Stimulated activated CD8-positive, alpha-beta memory T cell treated with anti-CD3 and anti-CD28 coated beads, Interleukin-15, amount 100 ng/mL, for 1 hour (primary cell): ENCODE measurements at places on chromosomes 3 and 15.
A peak's percentile ranks its signal among the peaks of the same experiment; 100 is the strongest.

DNA sequence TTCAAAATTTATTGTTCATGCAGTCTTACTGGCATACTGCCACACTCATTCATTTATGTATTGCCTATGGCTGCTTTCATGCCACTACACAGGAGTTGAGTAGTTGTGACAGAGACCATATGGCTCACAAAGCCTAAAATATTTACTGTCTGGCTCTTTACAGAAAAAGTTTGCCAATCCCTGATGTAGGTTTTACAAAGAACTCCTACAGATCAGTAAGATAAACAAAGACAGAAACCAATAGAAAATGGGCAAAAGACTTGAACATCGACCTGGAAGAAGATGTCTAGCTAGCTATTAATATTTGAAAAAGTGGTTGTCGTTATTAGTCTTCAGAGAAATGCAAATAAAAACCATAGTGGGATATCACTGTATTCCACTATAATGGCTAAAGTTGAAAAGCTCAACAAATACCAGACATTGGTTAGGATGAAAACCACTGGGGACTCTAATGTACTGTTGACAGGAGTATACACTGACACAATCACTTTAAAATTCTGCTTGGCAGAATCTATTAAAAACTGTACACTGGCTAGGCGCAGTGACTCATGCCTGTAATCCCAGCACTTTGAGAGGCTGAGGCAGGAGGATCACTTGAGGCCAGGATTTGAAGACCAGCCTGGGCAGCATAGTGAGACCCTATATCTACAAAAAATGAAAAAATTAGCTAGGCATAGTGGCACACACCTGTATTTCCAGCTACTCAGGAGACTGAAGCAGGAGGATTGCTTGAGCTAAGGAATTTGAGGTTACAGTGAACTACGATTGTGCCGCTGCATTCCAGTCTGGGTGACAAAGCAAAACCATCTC is 87.7 kb downstream of the NEO1 start:
- no peak for DNase-seq

- DNase-seq = no peak
Observed at GRCh38 chr15:74767167-74768098, 14.4 kb upstream of the CSK start.

GRCh38 chr3:52245322-52246263 is at the start of gene PPM1M:
Gene PPM1M (plus strand): TSS chr3:52245759. CDS start chr3:52245825, 66 bp downstream.
- DNase-seq = no peak

- DNase-seq = no peak
Observed at GRCh38 chr15:56987286-56987685, 68.8 kb downstream of the TCF12 start.

- no peak for DNase-seq
Observed at GRCh38 chr3:31011380-31011779, 116.9 kb upstream of the GADL1 start.

DNA sequence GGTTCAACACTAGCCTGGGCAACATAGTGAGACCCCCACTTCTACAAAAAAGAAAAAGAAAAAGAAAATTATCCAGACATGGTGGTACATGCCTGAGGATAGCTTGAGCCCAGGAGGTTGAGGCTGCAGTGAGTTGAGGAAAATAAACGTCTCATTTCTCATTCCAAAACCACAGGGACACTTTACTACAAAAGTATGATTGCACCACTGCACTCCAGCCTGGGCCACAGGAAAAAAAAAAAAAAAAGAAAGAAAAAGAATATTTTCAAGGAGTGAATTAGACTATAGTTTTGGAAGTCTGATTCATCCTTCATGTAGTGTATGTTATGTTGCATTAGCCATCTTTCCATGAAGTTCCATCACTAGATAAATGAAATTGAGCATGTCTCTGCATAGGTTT is 149.5 kb upstream of the THBS1 start:
- DNase-seq = no peak

GRCh38 chr15:75843678-75844581 is 683 bp downstream of the UBE2Q2 start:
- peak; percentile 8 for DNase-seq

DNA sequence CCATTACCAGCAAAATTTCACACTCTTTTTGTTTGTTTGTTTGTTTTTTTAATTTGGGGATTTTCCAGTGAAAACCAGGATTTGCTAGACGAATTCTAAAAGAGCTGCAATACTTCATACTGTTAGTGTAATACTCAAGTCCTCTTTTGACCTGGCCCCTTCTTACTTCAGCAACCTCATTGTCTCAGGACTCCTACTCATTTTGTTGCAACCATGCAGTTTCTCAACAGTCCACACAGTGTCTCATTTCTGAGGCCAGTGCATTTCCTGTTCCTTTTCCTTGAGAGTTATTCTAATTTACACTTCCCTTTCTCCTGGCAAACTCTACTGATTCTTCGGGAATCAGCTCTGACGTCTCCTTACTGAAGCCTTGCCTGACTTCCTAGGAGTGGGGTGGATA is 35.6 kb downstream of the NSUN3 start:
- DNase-seq = no peak

DNA sequence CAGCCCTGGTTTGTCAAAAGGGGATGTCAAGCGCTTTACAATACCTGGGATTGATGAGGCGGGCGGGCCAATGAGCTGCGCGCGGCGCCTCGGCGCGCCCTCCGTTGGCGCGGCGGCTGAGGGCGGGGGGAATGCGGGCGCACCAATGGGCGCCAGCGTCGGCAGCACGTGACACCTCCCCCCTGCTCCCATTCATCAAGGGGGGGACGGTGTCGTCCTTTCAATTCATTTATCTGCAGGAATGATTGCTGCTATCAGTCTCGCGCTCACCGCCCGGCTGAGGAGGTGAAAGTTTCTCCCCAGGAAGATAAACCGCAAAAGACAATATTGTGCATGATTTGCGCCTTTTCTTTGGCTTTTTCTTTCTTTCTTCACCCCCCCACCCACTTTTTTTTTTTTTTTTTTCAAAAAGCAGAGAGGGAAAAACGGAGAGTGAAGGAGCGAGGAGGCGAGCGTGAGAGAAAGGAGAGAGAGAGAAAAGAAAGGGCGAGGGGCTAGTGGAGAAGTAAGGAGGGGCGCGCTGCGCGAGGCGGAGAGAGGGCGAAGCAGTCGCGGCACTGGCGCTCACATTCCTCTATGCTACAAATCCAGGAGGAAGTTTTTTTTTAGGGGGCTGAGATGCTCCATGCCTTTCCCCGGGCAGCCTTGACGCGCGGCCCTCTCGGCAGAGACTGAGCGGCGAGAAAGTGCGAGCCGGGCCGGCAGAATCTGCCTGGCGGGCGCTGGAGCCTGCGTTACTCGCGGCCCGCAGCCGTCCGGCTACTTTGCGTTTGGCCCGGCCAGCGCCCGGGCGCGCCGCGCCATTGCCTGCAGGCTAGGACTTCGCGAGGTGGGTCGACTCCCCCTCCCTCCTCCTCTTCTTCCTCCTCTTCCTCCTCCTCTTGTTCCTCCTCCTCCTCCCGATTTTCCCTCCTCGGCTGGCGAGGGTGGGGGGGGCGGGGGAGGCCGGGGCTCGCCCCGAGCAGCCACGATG is at the start of gene ZIC1:
TSS of gene ZIC1 (plus strand) at position 223 of the 973 bp plus-strand sequence. CDS start at position 971, 748 bp downstream.
- no peak for DNase-seq

DNA sequence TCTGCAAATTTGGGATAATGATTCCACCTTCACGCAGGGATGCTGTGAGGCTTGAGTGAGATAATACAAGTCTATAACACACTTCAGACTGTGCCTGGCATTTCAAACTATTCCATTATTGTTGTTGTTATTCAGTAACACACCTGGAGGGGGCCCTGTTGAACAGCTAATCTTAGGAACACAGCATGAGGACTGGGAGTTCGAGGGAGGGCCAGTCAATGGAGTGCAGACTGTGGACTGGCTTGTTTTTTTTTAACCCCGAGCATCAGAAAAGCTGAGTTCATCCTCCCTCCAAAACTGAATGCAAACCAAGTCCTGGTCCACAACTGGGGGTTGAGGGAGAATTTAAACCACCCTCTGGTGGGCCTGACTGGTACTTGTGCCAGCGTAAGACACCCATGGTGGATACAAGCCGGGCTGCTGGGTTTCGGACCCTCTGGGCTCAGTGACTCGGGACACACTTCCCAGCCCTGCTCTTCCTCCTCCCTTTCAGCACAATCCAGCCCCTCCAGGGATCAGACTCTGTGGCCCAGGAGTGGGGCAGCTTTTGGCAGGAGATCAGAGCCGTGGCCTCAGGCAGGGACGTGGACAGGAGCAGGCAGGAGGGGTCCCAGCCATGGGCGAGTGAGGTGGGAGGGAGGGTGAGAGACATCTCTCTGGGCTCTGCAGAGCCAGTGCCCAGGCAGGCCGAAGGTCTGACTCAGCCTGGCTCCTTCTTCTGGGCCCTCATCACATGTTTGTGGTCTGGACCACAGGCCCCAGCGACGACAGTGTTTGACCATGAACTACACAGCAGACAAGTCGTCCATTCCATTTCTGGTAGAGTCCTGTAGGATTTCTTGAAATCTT is 36.3 kb upstream of the MEX3B start:
- no peak for DNase-seq

DNA sequence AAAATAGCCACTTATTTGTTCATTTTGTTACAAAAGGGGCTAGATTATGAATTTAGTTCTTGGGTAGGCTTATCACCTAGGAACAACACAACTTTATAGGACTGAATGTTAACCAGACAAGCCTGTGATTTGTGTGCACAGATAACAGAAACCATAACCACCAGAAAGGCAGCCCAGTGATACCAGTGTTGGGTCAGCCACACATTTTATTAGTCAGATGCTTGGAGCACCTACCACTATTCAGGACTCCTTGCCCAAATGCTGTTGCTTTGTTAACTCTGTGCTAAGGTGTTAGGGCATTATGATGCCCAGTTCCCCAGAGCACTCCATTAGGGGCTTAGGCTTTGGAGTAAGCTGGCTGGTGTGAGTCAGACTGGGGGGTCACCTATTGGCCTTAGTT is 22.5 kb downstream of the PLCL2 start:
- no peak for DNase-seq

DNA sequence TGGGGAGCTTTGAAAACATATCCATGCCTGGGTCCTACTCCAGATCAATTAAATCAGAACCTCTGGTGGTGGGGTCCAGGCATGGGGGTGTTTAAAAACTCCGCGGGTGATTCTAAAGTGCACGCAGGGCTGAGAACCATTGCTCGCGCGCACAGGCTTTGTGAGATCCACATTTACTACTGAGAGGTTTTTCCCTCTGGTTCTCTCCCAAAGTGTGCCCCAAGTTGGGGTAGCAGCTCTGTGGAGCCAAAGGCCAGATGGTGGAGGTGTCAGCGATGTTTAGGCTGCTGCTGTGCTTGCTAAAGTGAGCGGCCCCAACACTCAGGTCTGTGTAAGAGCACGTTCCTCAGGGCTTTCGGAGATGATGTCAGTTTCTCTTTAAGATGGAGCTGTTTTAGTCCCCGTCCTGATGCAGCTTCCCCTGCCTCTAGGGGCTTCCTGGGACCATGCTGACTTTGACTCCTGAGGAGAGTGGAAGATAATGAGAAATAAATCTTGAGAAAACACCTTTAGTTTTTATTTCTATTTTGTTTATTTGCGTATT is 13.4 kb upstream of the MAGEF1 start:
- DNase-seq = no peak

GRCh38 chr15:96716075-96716474 is 385.6 kb downstream of the NR2F2 start:
- DNase-seq = no peak

- DNase-seq = no peak
Observed at GRCh38 chr3:125059488-125060245, 3.9 kb upstream of the HEG1 start.

GRCh38 chr15:100878648-100879047 is 983 bp upstream of the ALDH1A3 start:
- DNase-seq = no peak

- no peak for DNase-seq
Observed at GRCh38 chr15:26624128-26624527, 148.7 kb downstream of the GABRB3 start.

GRCh38 chr3:184946917-184947316 is 135.0 kb downstream of the VPS8 start:
- no peak for DNase-seq

DNA sequence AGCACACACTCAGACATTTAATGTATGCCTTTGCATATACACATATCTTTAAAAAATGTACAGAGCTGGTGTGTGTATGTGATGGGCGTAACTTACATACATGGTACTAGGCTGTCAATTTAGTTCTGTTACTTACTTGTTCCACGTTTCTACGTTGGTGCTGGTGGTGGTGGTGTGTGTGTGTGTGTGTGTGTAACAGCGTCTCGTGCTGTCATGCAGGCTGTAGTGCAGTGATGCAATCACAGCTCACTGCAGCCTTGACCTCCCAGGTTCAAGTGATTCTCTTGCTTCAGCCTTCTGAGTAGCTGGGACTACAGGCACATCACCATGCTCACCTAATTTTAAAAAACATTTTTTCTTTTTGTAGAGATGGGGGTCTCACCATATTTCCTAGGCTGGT is 64.2 kb downstream of the ISG20 start:
- DNase-seq = no peak

GRCh38 chr15:87901926-87902690 is 354.4 kb downstream of the NTRK3 start:
- no peak for DNase-seq

GRCh38 chr3:143222505-143222904 is 102.9 kb downstream of the CHST2 start:
- DNase-seq = no peak

GRCh38 chr15:38707802-38708671 is 143.4 kb upstream of the RASGRP1 start:
- DNase-seq = no peak

GRCh38 chr3:66106788-66107187 is 68.1 kb upstream of the MAGI1 start:
- DNase-seq = no peak

GRCh38 chr15:49190586-49190985 is 20.5 kb downstream of the GALK2 start:
- no peak for DNase-seq

GRCh38 chr3:58965865-58966264 is 84.0 kb downstream of the CFAP20DC start:
- DNase-seq = no peak
